Fibroblast of mammary gland (primary cell): ENCODE measurements at places on chromosomes 4 and X.

GRCh38 chr4:53943345-53944085 is 120.9 kb downstream of the CHIC2 start:
- peak; percentile 85 for DNase-seq

GRCh38 chr4:122588453-122589238 is 32.2 kb downstream of the IL21 start:
- peak; percentile 79 for DNase-seq

DNA sequence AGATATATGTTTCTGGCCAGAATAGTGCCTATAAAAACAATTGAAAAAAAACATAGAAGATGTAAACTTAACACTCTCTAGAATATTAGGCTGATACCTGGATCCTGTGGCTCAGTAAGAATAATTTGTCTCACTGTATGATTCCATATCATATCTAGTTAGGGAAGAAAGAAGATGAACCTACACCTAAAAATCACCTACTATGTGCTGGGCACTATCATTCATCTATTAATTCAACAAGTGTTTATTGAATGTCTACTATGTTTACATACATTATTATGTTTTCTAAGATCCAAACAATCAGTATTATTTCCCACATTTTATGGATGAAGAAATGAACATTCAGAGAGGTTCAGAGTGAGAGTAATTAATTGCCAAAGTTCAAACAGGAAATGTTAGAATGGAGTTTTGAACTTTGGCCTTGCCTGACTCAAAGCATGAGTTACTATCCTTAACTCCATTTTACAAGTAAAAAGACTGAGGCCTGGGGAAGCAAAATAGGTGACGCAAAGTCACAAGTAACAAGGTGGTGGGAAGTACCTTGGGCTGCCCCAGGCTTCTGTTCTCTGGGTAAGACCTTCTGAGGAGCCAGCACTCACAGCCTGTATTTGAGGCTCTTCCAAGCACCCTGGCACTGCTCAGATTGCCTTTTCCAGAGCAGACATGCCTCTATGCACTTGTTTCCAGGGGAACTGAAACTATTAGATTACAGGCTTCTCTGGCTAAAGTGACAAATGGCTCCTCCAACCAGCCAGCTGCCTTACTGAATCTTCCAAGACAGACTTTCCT is 111.1 kb upstream of the ACSL4 start:
- DNase-seq, result no peak

- no peak for DNase-seq
These were observed 120.8 kb upstream of the MAGEA10 start for GRCh38 chrX:152259150-152259549.

DNA sequence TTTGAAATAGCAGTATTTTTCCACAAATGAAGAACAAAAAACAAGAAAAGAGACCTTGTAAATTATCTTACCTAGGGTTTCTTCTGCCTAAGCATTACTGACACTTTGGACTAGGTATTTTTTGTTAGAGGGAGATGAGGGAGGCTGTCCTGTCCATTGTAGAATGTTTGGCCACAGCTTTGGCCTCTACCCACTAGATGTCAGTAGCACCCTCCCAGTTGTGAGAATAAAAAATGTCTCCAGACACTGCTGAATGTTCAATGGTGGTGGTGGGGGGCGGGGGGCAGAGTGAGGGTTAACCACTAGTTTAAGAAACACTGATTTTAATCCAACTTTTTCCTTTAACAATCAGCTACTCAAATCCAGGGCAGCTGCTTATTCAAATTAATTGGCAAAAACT is 25.8 kb downstream of the OTUD4 start:
- DNase-seq, result peak; percentile 37

- DNase-seq, result peak; percentile 80
These were observed 120.3 kb downstream of the EFHC2 start for GRCh38 chrX:44223150-44223549.

- no peak for DNase-seq
These were observed 724.3 kb downstream of the ARAP2 start for GRCh38 chr4:35520059-35520458.

- peak; percentile 45 for DNase-seq
These were observed 23.4 kb upstream of the GLRB start for GRCh38 chr4:157052429-157053040.
